Neural crest cell (in vitro differentiated cells): ENCODE measurements at places on chromosomes 6 and 20. TPM values are rescaled to one million over a fixed set of nuclear protein-coding genes. Genes with fewer than 3 reads are reported as not detected.

Gene TREM2
- total RNA-seq: not detected in 2 replicates

Gene CDSN
- not detected in 2 replicates for total RNA-seq

Gene TOX2
- total RNA-seq: 3.3 and 4.1 TPM in 2 replicates

Gene NRSN1
- total RNA-seq: 0.48 and 0.54 TPM in 2 replicates

Gene C6orf89
- 29.0 and 32.3 TPM in 2 replicates for total RNA-seq

Gene DYNLT2
- 2.8 TPM in 2 replicates for total RNA-seq

Gene GMEB2
- total RNA-seq: 14.6 and 15.2 TPM in 2 replicates

Gene SNAP91
- 8.1 and 8.7 TPM in 2 replicates for total RNA-seq

Gene SCAND1
- total RNA-seq: 77.8 and 82.1 TPM in 2 replicates

Gene JPH2
- 0.07 TPM in 1 of 2 replicates, not detected in the other for total RNA-seq

Gene GZF1
- total RNA-seq: 21.9 and 24.4 TPM in 2 replicates

Gene KIAA1586
- total RNA-seq: 38.2 and 39.8 TPM in 2 replicates

Gene SULF2
- total RNA-seq: 18.5 and 22.9 TPM in 2 replicates

Gene SIRPD
- not detected in 2 replicates for total RNA-seq

Gene ECT2L
- total RNA-seq: not detected in 2 replicates

Gene FAM217A
- not detected in 2 replicates for total RNA-seq

Gene DPPA5
- total RNA-seq: not detected in 2 replicates

Gene AP5S1
- 9.3 and 12.8 TPM in 2 replicates for total RNA-seq

Gene KHDC1L
- 1.0 TPM in 1 of 2 replicates, not detected in the other for total RNA-seq

Gene IL20RA
- not detected in 2 replicates for total RNA-seq

Gene DEFB121
- not detected in 2 replicates for total RNA-seq

Gene NOX3
- total RNA-seq: not detected in 2 replicates

Gene FAM83D
- 37.9 and 38.6 TPM in 2 replicates for total RNA-seq

Gene SLC16A10
- 5.6 and 6.2 TPM in 2 replicates for total RNA-seq

Gene FBXO30
- 12.3 and 12.4 TPM in 2 replicates for total RNA-seq

Gene PI16
- not detected in 2 replicates for total RNA-seq

Gene ABHD12
- 51.3 and 51.6 TPM in 2 replicates for total RNA-seq

Gene TAAR5
- not detected in 2 replicates for total RNA-seq

Gene FNDC11
- 1.5 and 1.9 TPM in 2 replicates for total RNA-seq
